Nucleus accumbens (tissue), 56 donors: ENCODE measurements at places on chromosomes 3 and 15.

DNA sequence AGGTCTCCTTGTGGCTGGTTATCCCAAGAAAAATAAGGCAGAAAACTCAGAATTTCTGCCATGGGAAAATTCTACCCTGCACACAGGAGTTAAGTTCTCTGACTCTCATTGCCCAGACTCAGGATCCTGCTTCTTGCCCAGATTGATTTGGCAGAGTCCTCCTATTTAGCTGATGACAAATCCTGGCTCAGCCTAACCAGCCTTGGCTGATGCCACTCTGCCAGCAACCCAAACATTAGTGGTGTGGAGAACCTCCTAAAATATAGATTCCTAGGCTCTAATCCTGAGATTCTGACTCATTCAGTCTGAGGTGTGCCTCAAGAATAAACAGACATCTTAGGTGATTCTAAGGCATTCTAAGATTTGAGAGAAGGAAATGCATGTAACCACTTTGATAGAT is 60.5 kb upstream of the ACTC1 start:
- DNase-seq: peak; percentile 9

GRCh38 chr3:109853077-109853731 is 515.9 kb upstream of the DPPA4 start:
- DNase-seq: no peak

GRCh38 chr3:192371870-192372400 is 355.4 kb downstream of the FGF12 start:
- DNase-seq: no peak

DNA sequence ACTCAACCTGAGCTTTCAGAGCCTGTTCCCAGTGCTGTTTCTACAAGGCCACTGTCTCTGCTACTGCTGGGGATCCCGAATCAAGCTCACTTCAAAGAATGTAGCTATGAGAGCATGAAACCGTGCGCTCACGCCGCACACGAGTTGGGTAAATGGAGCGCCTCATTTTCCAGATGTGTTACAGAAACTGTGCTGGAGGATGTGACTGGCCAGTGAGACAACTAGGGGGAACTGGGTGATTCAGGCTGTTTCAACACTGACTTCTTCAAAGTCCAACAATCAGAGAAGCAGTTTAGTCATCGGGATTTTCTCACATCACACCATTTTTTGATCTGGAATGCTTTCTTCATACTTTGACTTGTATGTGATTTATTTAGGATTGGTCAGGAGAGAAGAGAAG is 3.5 kb downstream of the ZNF710 start:
- no peak for DNase-seq

GRCh38 chr3:24944805-24945520 is 450.3 kb upstream of the THRB start:
- DNase-seq: no peak
